CD8-positive, alpha-beta memory T cell (primary cell): ENCODE measurements at places on chromosomes 1 and 21.

- no peaks in the 10 kb centered on the region for H3K27me3 ChIP-seq
- no peak for DNase-seq
- no peak overlapping the region for H3K27ac ChIP-seq
- H3K4me3 ChIP-seq = no peak overlapping the region
- no peaks in the 10 kb centered on the region for H3K36me3 ChIP-seq
Measured at GRCh38 chr1:87362834-87363426, 34.2 kb downstream of the LMO4 start.

- peaks cover 4% of the 10 kb centered on the region for H3K4me1 ChIP-seq
- no peaks in the 10 kb centered on the region for H3K36me3 ChIP-seq
- peaks cover 18% of the 10 kb centered on the region for H3K27me3 ChIP-seq
- DNase-seq = no peak
Measured at GRCh38 chr1:54499097-54499359, 49.0 kb upstream of the ACOT11 start.

- H3K27ac ChIP-seq = no peak overlapping the region
- H3K4me1 ChIP-seq = no peaks in the 10 kb centered on the region
- H3K4me3 ChIP-seq = no peak overlapping the region
- peaks cover 19% of the 10 kb centered on the region for H3K36me3 ChIP-seq
- no peak for DNase-seq
Measured at GRCh38 chr1:11158720-11159321, 30.3 kb upstream of the ANGPTL7 start.

DNA sequence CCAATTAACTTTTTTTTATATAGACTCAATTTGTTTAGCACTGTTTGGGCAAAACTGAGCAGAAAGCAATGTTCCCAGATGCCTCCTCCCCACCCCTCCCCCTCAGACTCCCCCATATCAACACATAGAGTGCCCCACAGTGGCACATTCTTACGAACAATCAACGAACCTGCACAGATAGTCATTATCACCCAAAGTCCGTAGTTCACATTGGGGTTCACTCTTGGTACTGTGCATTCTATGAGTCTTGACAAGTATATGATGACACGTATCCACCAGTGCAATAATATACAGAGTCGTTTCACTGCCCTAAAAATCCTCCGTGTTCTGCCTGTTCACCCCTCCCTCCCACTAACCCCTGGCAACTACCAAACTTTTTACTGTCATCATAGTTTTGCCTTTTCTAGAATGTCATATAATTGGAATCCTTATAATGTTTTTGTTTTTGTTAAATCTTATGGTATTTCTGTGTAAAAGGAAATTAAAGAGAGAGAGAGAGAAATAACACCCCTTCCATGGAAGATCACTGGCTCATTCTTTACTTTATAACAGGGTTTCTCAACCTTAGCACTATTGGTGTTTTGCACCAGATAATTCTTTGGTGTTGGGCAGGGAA is 37.2 kb upstream of the HNRNPU start:
- H3K36me3 ChIP-seq = no peaks in the 10 kb centered on the region
- no peak overlapping the region for H3K4me3 ChIP-seq
- H3K27ac ChIP-seq = no peak overlapping the region
- no peaks in the 10 kb centered on the region for H3K27me3 ChIP-seq
- no peak for DNase-seq

GRCh38 chr1:162197615-162198421 is 128.3 kb downstream of the NOS1AP start:
- H3K27ac ChIP-seq = no peak overlapping the region
- no peaks in the 10 kb centered on the region for H3K36me3 ChIP-seq
- no peak for DNase-seq
- H3K4me3 ChIP-seq = no peak overlapping the region
